CD4-positive, CD25-positive, alpha-beta regulatory T cell (primary cell): ENCODE measurements at places on chromosomes 12 and 14. TPM values are rescaled to one million over a fixed set of nuclear protein-coding genes. Genes with fewer than 3 reads are reported as not detected.

- no peak for DNase-seq
Observed at GRCh38 chr12:107590413-107590812, 95.2 kb upstream of the PWP1 start.

Gene PZP
- not detected for total RNA-seq

- no peak for DNase-seq
Observed at GRCh38 chr14:90281261-90281660, 24.9 kb downstream of the PSMC1 start.

Gene KRT74
- total RNA-seq: not detected

GRCh38 chr14:51398898-51399297, 158.9 kb downstream of the TMX1 start:
- DNase-seq: no peak

Gene TMTC1
- total RNA-seq: not detected

DNA sequence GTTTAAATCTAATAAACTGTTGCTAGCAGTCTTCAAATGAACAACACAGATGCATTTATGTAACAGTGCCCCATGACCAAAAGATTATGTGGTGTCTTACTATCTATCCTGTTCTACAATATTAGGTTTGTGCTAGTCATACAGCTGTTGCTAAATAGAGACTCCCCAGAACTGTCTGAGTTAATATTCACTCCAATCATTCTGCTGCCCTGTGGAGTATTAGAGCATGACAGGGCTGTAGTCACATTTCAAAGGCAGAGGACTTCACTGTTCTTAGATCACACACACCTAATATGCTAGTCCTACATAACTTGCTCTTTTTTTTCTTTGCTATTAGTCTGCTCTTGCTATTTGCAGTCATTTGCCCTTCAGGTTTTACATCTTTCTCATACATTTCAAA, 157.6 kb upstream of the MDGA2 start:
- DNase-seq: no peak

DNA sequence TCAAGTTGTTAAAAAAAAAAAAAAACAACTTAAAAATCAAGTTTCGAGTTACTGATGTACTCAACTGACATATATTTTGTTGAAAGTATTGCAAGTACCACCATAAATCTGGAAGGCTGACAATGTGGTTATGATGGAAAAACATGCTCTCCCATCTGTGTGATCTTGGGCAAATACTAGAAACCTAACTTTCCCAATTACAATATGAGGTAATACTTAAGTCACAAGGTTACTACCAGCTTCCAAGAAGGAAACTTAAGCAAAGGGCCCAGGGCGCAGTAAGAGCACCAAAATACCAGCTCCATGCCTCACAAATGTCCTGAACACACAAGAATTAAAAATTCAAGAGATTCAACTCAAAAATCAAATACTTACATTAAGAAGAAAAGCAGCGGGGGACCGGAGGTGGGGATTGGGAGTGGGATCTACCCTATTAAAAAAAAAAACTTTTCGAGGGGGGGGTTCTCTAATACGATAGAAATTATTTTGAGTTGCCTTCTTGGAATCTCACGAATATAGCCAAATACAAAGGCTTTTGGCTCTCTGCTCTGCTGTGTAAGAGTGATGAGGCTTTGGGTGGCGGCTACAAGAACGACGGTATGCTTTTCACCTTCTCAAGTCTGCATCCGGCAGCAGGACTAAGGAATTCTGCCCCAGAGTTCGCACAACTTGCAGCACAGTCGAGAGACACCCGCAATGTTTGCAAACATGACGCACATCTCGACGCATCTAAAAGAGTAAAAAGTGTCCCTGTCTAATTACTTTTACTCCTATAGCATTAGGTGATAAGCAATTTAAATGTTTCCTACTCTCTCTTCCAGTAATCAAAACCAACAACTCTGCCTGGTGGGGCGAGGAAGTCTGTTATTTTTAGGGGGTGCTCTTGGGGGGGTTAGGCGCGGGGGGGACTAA, 1.1 kb downstream of the SAV1 start:
- peak; percentile 35 for DNase-seq

DNA sequence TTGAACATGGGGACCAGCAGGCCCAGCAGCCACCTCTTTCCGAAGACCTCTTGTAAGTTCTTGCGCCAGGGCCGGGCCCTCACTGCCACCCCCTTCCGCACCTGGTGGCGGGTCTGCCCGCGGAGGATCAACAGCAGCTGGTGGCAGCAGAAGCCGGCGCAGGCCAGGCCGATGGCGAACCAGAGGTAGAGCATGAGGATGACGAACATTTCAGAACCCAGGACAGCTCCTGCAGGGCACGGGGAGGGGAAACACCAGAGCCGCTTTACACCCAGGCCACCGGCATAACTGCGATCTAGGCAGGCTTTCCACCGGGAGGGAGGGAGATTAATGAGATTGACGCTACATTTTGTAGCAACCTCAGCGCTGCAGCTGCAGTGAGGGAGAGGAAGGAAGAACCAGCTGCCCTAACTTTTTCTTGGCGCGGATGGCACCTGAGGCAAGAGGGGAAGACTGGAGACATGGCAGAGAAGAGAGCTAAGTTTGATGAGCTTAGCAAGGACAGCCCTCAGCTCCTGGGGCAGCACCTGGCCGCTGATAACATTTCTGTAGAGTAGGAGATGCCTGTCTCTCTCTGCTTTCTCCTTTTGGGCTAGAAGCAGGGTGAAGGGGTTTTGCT, 7.8 kb downstream of the ZDHHC22 start:
- DNase-seq: peak; percentile 66

Gene NKX2-1
- not detected for total RNA-seq

- no peak for DNase-seq
Observed at GRCh38 chr12:132171968-132172521, 27.8 kb downstream of the NOC4L start.

DNA sequence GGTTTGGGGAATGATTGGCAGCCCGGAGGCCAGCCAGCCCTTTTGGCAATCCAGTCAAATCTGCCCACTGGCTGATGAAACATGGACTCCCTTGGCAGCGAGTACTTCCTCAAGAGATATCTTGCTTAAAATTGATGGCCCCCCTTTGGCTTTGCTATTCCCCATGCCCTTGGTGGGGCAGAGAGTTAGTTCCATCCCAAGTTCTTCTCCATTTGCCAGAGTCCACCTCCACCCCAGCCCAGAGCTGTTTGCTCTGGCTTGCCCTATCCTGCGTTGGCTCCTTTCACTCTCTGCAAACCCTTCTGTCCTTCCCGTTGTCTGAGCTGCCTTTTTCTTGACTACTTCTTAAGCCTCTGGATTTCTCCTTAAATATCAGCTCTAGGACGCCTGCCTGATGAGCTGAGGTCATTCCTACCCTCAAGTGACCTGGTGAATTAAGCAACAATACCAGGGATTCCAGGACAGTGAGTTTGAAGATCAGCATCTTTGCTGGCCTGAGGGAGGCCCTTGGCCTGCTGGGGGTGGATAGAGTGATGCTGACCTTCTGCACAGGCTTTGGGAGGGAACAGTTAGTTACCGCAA, 212.0 kb downstream of the CACNA1C start:
- DNase-seq: no peak

DNA sequence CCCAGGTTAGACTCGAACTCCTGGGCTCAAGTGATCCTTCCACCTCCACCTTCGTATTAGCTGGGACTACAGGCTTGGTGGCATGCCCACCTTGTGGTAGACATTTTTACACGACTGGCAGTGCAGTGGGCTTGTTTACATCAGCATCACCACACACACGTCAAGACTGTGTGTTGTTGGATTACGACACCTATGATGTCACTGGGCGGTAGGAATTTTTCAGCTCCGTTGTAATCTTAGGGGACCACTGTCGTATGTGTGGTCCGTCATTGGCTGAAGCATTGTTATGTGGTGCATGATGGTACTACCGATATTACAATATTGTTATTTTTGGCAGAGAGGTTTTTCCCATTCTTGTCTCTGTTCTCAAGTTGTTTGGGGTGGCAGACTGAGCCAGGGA, 50.7 kb downstream of the TSPAN9 start:
- no peak for DNase-seq

GRCh38 chr12:3342051-3342450, 149.0 kb upstream of the PRMT8 start:
- DNase-seq: no peak

Gene ANO2
- 0.10 TPM for total RNA-seq

- peak; percentile 43 for DNase-seq
Observed at GRCh38 chr12:124566997-124567672, at the start of gene NCOR2. Gene NCOR2, minus strand, starts transcription at chr12:124567612. Its CDS starts 72,361 bp downstream, at chr12:124495251.

Gene FSCB
- not detected for total RNA-seq

GRCh38 chr12:116116650-116117424, 160.7 kb downstream of the MED13L start:
- DNase-seq: peak; percentile 54

GRCh38 chr14:104826189-104826860, 25.4 kb downstream of the ZBTB42 start:
- DNase-seq: peak; percentile 93

Gene SYNDIG1L
- not detected for total RNA-seq

Gene GLIPR1
- 91.4 TPM for total RNA-seq

GRCh38 chr12:54385251-54385914, 850 bp upstream of the ZNF385A start:
- no peak for DNase-seq

DNA sequence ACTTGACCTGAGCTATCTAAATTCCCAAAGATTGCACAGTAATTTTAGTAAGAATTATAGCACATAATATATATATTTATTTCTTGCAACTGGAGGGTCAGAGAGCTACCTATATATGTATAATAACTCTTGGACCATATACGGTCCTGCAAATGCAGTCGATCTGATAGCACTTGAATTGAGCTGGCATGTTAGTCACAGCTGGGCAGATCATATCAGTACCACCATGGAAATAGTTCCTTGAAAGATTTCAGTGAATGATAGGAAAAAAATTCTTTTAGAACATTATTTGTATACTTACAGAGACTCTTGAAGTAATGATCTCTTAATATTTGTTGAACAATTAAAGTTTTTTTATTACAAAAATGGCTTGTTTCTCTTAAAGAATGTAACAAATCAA, 94.5 kb upstream of the MON2 start:
- DNase-seq: no peak

- DNase-seq: no peak
Observed at GRCh38 chr12:62196146-62196545, 64.1 kb upstream of the USP15 start.

Gene SLC6A15
- not detected for total RNA-seq

Gene PRH2
- not detected for total RNA-seq

Gene A2M
- not detected for total RNA-seq
